ENCODE measurements at places on chromosomes 7 and 10.

DNA sequence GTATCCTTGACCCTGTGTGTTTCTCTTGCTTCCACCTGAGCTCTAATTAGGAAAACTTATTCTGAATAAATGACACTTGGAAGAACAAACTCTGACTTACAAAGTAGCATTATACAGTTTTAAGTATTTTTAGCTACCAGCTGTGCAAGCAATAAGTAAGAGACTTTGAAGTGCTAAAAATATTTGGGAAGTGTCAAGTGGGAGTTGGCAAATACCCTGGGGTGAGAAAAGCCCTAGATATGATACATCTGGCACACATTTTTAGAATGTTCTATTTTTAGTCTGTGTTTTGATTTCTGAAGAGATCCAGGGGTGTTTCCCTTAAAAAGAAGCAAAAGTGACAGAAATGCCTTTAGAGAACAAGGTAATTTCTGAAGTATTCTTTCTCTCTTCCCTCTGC, 132.7 kb upstream of the TEX47 start:
- H3K4me1 ChIP-seq = no peaks in the 10 kb centered on the region
- H3K4me3 ChIP-seq = no peak overlapping the region
- H3K27me3 ChIP-seq = no peaks in the 10 kb centered on the region
- DNase-seq = no peak
- H3K36me3 ChIP-seq = no peaks in the 10 kb centered on the region

GRCh38 chr10:2019281-2019680, 282.0 kb upstream of the ADARB2 start:
- peaks cover 17% of the 10 kb centered on the region for H3K4me1 ChIP-seq
- DNase-seq = no peak
- H3K27ac ChIP-seq = no peak overlapping the region
- H3K36me3 ChIP-seq = no peaks in the 10 kb centered on the region
- no peaks in the 10 kb centered on the region for H3K27me3 ChIP-seq

DNA sequence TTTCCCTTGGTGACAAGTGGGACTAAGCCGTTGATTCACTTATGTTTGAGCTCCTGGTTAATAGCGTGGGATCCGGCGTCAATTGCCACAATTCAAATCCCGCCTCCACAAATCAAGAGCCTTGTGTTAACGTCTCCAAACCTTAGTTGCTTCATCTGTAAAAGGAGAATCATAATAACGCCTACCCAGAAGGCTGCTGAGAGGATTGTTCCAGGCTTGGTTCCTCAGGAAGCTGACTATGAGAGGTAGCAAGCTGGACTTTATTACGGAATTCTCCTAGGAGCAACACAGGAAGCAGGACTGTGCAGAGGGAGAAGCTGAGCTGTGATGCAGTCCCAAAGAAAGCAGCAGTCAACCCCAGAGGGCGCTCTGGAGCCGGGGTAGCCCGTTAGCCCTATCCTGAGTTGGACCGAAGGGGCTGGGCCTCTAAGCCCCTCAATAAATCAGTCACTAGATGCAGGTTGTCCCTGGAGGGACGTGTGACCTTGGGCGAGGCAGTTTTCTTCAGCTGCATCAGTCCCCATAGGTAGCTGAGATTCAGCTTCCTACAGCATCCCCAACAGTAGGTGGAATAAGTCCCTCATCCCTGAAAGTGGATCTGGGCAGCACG, 6.9 kb upstream of the BAG3 start:
- no peak overlapping the region for H3K27ac ChIP-seq
- no peaks in the 10 kb centered on the region for H3K27me3 ChIP-seq
- H3K4me1 ChIP-seq = peaks cover 4% of the 10 kb centered on the region
- DNase-seq = peak; percentile 14
- H3K4me3 ChIP-seq = no peak overlapping the region

- H3K27me3 ChIP-seq = no peaks in the 10 kb centered on the region
- H3K4me3 ChIP-seq = no peak overlapping the region
- no peak for DNase-seq
- no peak overlapping the region for H3K27ac ChIP-seq
Observed at GRCh38 chr7:155670521-155670920, 26.1 kb downstream of the RBM33 start.

DNA sequence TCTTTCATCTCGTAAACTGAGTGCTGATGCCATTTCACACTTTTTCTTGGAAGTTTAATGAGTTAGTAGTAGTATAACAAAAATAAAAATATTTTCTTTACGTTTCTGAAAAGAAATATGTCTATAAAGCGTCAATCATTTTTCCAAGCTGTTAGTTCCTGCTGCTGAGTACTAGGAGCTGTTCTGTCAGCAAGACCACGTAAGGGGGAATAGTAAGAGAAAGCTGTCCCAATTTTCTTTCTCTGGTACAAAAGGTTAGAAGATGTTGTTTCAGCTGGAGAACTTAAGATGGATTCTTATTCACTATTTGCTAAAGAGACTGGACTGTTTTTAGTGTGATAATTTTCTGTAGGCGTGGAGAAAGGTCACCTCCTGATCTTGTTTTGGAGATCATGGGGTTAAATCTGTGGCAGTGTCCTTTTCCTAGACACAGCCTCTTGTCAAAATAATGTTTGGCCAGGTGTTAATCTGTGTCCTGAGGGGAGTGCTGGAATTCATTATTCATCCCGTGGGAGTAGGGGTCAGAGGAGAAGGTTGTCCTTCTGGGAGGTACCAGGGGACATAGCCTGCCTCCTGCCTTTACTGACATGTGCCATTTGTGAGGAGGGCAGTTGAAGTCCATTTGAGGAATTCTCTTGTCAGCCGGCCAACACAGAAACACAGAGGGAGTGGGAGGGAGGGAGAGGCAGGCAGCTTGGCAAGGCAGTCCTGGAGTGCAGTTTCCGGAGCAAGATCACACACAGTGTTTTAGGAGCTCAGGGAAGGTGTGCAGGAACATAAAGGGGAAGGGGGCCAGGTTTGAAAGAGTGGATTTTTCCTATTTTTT, 368.7 kb downstream of the AUTS2 start:
- H3K27me3 ChIP-seq = peaks cover 3% of the 10 kb centered on the region
- peak overlapping the region; percentile 1 for H3K4me3 ChIP-seq
- H3K36me3 ChIP-seq = no peaks in the 10 kb centered on the region
- H3K27ac ChIP-seq = no peak overlapping the region
- DNase-seq = peak; percentile 5

GRCh38 chr7:72492461-72493065, 80.4 kb upstream of the CALN1 start:
- no peak overlapping the region for H3K4me3 ChIP-seq
- no peaks in the 10 kb centered on the region for H3K4me1 ChIP-seq
- no peak overlapping the region for H3K27ac ChIP-seq
- DNase-seq = no peak

DNA sequence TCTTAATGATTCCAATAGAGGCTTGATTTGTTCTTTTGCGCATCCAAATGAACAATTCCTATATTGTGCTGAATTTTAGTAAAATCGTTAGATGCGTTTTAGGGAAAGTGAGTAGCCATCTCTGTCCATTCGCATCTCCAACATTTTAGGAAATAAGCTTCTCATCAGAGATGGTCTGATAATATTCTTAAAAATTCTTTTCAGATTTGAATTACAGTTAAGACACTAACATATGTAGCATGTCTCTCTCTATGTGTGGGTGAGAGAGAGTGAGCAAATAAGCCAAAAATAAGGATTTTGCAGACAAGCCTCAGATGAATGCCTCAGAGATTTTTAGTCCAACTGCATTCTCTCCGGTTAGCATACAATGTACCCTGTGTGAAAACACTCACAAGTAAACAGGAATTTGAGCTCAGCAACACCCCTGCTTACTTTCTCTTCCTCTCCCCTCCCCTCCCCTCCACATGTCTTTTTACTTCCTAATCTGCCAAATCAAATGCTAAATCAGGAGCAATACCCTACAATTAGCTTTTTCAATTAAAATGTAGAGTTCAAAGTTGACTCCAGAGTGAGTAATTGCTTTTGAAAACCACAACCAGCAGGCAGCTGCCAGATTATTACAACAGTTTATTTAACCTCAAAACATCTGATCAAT, 354.4 kb downstream of the CRPPA start:
- H3K27ac ChIP-seq = no peak overlapping the region
- peaks cover 18% of the 10 kb centered on the region for H3K4me1 ChIP-seq
- H3K27me3 ChIP-seq = no peaks in the 10 kb centered on the region
- no peaks in the 10 kb centered on the region for H3K36me3 ChIP-seq

DNA sequence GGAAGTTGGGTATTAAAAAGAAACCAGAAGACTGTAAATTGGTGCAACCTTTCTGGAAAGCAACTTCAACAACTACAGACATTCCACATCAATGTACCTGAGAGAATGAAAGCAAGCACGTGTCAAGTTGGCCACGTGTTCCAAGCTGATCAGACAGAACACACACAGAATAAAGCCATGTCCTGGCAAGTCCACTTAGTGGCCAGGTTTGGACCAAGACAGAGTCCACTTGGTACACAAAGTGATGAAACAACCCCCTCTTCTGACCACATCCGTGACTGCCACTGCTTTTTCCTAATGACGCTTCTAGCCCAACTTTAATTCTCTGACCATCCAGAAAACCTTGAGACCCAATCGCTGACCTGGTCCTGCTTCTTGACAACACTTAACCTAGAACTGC, 109.4 kb downstream of the ABLIM1 start:
- H3K36me3 ChIP-seq = no peaks in the 10 kb centered on the region
- no peak overlapping the region for H3K27ac ChIP-seq
- no peaks in the 10 kb centered on the region for H3K4me1 ChIP-seq
- DNase-seq = peak; percentile 16

- no peaks in the 10 kb centered on the region for H3K36me3 ChIP-seq
- H3K4me1 ChIP-seq = no peaks in the 10 kb centered on the region
- no peak overlapping the region for H3K27ac ChIP-seq
- no peak for DNase-seq
- no peak overlapping the region for H3K4me3 ChIP-seq
Observed at GRCh38 chr10:130404476-130405055, 268.4 kb downstream of the GLRX3 start.

DNA sequence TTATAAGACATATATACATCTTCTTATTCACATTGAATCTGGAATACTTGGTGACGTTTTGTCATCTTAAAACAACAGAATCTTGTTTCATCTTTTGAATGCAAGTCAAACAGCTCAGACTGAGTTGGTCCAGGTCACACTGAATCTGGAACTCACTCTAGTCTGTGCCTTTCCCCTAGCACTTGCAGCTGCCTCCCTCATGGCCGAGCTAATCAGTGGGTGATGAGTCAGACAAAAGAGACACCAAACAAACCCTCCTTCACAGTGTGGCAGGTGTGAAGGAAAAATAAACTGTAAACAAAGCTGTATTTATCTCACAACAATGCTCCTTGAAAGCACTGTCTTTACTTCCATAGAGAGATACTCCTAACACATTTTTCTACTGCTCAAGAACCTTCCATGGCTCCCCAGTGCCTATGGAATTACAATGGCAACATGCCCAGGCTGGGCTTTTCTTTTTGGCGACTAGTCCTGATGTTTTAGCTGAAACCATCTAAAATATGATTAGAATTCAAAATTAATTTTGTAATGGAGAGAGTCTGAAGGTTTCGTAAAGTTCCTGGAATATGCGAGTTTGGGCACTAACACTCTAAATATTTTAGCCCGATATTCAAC, 140.0 kb downstream of the ZNF365 start:
- H3K4me1 ChIP-seq = no peaks in the 10 kb centered on the region
- no peak overlapping the region for H3K27ac ChIP-seq
- no peaks in the 10 kb centered on the region for H3K27me3 ChIP-seq

DNA sequence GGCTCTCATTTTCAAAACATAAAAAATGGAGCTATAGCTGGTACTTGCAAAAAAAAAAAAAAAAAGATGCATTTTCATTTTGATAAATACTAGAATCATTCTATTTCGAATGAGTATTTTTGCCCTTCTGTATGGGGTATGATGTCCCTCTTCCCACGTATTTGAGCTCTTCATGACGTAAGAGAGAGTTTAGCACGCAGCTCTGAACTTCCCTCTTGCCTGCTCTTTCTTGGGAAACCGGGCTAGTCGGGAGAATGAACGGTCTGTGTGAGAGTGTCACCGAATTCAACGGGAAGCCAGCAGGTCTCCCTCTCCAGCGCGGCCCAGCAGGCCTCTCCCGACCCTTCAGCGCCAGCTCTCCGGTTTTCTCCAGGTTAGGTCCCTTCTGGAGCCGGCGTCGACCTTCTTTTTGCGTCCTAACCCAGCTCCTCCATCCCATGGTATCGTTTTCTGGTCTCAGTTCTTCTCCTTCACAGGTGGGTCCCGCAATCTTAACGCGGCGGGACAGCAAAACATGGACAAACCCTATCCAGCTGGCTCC, 159.2 kb upstream of the PITRM1 start:
- DNase-seq = no peak
- H3K27ac ChIP-seq = no peak overlapping the region
- peaks cover 2% of the 10 kb centered on the region for H3K36me3 ChIP-seq
- no peak overlapping the region for H3K4me3 ChIP-seq

- no peak overlapping the region for H3K4me3 ChIP-seq
- no peak overlapping the region for H3K27ac ChIP-seq
- peaks cover 4% of the 10 kb centered on the region for H3K27me3 ChIP-seq
- no peak for DNase-seq
- H3K36me3 ChIP-seq = no peaks in the 10 kb centered on the region
Observed at GRCh38 chr7:158369866-158370265, 217.8 kb downstream of the PTPRN2 start.

DNA sequence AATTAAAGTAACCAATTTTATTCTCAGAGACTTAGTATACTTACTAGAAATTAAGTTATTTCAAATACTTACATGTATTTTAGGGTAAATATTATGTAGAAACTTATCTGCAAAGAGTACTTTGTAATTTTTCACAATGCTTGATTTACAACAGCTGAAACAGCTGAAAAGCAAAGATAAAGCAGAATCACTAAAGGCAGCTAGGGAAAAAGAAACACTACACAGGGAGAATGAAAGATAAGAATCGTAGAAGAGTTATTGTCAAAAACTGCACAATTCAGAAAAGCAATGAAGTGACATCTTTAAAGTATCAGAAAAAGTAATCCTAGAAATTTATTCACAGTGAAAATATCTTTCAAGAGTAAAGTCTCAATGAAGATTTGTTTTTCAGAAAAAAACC, 69.7 kb upstream of the ZNF804B start:
- DNase-seq = no peak
- no peaks in the 10 kb centered on the region for H3K36me3 ChIP-seq
- no peak overlapping the region for H3K4me3 ChIP-seq
- no peak overlapping the region for H3K27ac ChIP-seq

DNA sequence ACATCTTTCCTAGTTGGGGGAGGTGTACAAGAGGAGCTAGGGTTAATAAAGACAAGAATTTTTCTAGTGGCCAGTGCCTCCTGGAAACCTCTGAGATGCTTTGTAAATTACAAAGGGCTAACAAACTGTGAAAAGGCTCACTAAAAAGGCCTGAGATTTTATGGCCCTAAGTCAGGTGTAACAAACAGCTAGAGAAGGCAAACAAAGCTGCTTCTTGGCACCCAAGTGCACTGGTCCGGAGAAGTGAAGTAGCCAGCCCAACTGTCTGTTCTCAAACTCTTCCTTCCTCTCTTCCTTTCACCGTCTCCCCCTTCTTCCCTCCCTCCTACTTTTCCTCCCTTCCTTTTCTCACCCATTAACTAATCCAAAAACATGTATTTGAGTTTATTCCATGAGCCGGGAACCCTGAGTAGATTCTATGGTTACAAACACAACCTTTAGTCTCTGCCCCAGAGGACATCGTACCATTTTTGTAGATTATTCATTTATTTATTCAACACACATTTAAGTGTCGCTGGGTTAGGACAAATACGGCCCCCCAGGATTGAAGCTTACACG, 143.4 kb upstream of the PCGF5 start:
- H3K36me3 ChIP-seq = no peaks in the 10 kb centered on the region
- peak overlapping the region; percentile 68 for H3K27ac ChIP-seq
- no peak overlapping the region for H3K4me3 ChIP-seq
- H3K27me3 ChIP-seq = peaks cover 2% of the 10 kb centered on the region

Data from neural crest cell (in vitro differentiated cells).